ENCODE measurements at places on chromosomes 4 and X. TPM values are rescaled to one million over a fixed set of nuclear protein-coding genes. Genes with fewer than 3 reads are reported as not detected.

GRCh38 chr4:150212485-150212884, 134.2 kb downstream of the DCLK2 start:
- no peak overlapping the region for H3K27ac ChIP-seq
- no peaks in the 10 kb centered on the region for H3K36me3 ChIP-seq
- no peaks in the 10 kb centered on the region for H3K27me3 ChIP-seq
- H3K4me1 ChIP-seq = peaks cover 6% of the 10 kb centered on the region
- H3K4me3 ChIP-seq = no peak overlapping the region
- DNase-seq = no peak

DNA sequence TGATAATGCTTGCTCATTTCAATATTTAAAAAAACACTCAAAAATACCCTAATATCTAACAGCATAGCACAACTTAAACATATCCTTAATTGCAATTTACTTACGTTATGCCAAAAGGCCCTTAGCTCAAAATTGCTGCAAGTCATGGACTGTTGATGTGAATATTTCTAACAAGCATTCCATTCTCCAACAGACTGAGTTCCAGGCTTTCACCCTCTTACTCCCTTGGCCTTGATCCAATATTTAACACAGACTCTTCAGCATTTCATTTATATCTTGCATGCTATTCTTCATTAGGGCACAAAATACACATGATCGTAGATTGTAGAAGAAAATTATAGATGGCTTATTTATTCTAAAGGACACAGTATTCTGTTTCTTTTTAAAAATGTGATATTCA, 96.5 kb downstream of the RNF150 start:
- H3K27me3 ChIP-seq = no peaks in the 10 kb centered on the region
- no peak for DNase-seq
- H3K27ac ChIP-seq = no peak overlapping the region

DNA sequence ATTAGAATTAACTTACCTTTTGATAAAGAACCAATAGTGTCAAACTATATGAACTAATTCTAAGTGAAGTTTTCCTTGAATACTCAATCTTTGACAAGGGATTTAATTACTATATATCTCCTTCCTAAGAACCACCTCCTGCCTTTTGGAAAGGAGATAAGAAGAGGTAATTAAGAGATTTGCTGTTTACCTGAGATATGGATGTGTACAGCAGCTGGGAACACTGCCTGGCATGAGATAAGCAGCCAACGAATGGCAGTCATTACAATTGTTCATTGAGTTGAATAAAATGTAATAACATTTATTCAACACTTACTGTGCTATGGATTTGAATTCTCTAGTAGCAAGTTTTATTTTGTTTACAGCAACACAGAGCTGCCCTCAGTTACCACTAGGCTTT, 407.1 kb downstream of the SPOCK3 start:
- no peak for DNase-seq
- no peaks in the 10 kb centered on the region for H3K4me1 ChIP-seq
- H3K27me3 ChIP-seq = no peaks in the 10 kb centered on the region
- no peak overlapping the region for H3K27ac ChIP-seq
- no peaks in the 10 kb centered on the region for H3K36me3 ChIP-seq

PRSS12 gene
- not detected for total RNA-seq

SERTM2 gene
- total RNA-seq = not detected
